ENCODE measurements at places on chromosomes 11 and 22.

DNA sequence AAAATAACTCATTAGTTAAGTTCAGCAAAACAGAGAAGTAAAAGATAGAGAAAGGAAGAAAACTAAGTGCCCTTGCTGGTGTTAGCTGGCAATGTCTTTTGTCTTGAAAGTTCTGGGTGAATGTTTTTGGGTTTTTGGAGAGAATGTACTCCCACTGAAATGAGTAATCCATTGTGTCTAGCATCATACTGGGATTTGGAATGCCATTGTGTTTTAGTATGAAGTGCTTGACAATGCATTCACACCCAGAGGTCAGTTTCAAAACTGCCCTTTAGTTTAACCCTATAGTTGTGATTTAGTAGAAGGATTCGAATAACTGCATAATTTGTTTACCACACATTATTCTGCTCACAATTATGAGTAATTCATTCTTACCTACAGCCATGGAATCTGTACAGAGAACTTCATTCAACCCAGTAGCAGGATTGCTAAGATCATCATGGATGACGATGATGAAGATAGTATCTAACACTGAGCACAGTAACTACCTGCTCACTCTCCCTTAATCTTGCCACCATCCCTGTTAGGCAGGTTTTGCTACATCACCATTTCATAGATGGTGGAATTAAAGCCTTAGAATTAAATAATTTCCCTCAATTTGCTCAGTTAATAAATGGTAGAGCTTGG, 33.9 kb downstream of the MAML2 start:
- no peak for DNase-seq

- peak; percentile 23 for DNase-seq
Observed at GRCh38 chr11:14645015-14645912, 1.7 kb downstream of the PDE3B start.

DNA sequence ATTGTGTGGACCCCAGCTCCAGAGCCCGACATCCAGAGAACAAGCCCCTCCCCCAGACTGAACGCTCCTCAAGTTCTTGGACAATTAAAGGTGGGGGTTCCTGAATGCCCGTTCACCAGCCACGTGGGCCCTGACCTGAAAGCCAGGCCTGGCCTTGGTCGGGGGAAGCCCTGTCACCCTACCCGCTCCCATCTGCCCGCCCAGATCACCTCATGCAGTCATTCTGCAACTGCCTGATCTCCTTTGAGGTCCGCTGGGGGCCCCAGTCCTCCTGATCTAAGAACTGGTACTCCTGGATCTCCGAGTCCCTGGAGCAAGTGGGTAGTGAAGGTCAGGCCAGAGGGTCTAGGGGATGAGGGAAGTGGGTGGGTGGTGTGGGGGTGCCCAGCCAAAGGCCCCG, 9.1 kb upstream of the NAALADL1 start:
- no peak for DNase-seq

- DNase-seq: no peak
Observed at GRCh38 chr11:126194121-126194543, 17.3 kb downstream of the RPUSD4 start.

- no peak for DNase-seq
Observed at GRCh38 chr11:73160005-73160760, 18.1 kb upstream of the FCHSD2 start.

- DNase-seq: no peak
Observed at GRCh38 chr22:26086359-26086758, 82.9 kb upstream of the SEZ6L start.

DNA sequence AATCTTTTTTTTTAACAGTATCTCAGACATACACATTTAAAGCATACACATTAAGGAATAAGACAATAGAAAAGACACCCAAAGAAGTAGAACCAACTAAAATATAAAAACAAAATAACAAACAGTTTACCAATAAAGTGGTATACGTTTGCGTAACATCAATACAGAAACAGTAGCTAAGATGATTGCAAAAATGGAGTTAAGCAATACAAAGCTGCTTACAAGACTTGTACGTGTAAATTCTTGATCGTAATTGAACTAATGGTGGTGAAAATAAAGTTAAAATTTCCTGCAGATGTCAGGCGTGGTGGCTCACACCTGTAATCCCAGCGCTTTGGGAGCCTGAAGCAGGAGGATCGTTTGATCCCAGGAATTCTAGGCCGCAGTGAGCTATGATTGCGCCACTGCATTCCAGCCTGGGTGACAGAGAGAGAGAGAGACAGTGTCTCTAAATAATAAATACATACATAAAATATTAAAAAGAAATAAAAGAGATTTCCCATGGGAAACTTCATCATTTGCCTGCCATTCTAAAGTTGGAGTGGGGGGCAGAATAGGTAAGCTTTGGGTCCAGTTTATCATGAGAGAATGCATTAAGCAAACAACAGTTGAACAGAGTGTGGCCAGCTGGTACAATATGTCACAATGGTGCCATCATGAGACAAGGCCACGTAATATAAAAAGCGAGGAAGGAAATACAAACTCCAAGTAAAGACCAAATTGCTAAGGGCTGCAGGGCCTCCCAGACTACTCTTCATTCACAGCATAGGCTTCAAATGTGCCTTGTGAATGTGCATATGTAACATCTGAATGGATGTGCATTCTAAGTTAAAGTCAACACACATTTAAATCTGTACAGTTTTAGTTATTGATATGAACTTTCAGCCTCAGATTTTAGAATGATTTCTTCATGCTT, 38.9 kb upstream of the EED start:
- no peak for DNase-seq

GRCh38 chr11:69890476-69890875, 71.3 kb upstream of the FGF3 start:
- DNase-seq: no peak

GRCh38 chr22:43094085-43094484, 4.9 kb upstream of the TTLL1 start:
- no peak for DNase-seq

DNA sequence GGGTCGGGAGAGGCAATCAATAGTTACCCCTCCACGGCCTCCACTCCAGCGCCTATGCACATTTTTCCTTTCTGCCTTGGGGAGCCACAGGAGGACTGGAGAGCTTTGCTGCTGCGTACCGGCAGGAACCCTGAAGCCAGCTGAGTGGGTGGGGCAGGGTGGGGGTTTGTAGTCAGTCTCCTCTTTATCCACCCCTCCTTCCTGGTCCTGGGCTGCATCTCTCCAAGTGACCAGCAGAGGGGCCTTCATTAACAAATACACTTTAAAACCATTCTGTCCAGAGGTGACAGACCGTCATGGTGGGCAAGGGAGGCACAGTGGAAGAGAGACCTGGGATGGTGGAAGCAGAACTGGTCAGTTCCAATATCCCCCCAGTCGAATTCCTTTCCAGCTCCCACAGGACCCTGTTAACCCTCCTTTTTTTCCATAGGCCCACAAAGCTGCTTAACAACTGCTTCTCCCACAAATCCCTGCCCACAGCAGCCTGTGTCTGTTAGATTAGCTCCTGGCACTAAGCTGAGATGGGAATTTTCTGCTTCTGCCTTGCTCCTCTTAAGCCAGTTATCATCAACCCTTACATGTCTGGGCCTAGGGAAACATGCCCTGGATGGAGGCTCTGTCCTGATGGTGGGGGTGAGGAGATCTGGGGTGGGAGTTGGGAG, 3.9 kb upstream of the ABCG4 start:
- DNase-seq: no peak

- DNase-seq: no peak
Observed at GRCh38 chr11:128735935-128736605, 42.2 kb downstream of the FLI1 start.

DNA sequence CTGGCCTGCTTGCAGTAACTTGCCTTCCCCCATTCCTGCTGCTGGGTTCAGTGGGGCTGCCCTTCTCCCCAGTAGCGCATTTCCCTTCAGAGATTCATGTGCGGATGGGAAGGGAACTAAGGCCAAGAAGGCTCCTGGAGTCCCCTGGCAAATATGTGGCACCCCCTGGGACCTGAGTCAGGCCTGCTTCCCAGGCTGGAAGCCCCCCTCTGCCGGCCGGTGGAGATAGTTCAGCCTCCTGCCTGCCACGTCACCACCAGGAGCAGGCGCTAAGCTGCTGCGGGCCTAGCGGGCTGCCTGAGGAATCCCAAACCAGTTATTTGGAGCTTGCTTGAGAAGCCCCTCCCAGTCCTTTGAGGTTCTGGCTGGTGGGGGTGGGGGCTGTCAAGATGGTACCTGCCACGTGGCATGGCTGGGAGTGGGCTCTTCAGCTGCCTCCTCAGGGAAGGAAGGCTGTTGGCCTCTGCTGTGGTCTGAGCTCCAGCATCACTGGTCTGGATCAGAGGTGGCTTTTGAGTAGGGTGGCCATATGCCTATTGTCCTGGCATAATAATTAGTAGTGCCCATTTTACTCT, 2.0 kb downstream of the SERPINH1 start:
- no peak for DNase-seq

DNA sequence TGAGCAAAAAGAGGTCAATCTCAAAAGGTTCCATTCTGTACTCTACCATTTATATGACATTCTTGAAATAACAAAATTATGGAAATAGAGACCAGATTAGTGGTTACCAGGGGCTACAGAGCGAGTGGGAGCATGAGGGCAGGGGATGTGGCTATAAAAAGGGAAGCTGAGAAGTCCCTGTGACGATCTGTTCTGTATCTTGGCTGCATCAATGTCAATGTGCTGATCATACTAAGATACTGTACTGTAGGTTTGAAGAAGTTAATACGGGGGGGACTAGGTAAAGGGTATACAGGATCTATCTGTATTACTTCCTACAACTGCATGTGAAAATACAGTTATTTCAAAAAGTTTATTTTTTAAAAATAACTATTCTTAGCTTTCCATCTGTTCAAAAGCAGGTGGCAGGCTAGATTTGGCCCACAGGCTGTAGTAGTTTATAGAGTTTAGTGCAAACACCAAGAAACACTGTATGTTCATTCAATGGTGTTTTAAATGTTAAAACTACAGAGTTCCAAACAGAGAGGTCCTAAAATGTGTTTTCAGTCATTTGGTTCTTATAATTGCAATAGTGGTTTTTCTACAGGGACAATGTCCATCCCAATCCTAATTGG, 78.2 kb downstream of the SMCO4 start:
- no peak for DNase-seq

DNA sequence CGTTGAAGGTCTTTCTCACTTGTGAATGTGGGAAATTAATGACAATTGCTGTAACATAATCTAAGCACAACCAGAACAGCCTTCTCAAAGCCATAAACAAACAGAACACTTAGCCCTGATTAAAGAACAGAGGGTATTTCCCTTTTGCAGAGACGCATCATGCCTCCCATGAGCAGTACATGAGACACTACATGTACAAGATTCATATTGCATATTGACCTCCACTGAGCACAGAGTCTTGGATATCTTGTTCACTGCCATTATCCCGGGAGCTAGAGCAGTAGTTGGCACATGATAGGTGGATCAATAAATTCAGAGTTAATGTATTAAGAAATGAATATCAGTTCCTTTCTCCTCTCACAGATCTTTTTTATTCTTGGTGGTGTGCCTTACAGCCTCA, 1194.3 kb upstream of the TENM4 start:
- DNase-seq: no peak

GRCh38 chr11:114317787-114318137, 21.6 kb downstream of the NNMT start:
- no peak for DNase-seq

GRCh38 chr11:55457641-55458040, 89.9 kb downstream of the OR4A15 start:
- DNase-seq: no peak

- no peak for DNase-seq
Observed at GRCh38 chr11:118081241-118081958, 4.5 kb downstream of the TMPRSS4 start.

GRCh38 chr22:37165940-37166674, 16.4 kb upstream of the IL2RB start:
- DNase-seq: no peak

- peak; percentile 22 for DNase-seq
Observed at GRCh38 chr22:30005213-30005857, 74.9 kb upstream of the HORMAD2 start.

DNA sequence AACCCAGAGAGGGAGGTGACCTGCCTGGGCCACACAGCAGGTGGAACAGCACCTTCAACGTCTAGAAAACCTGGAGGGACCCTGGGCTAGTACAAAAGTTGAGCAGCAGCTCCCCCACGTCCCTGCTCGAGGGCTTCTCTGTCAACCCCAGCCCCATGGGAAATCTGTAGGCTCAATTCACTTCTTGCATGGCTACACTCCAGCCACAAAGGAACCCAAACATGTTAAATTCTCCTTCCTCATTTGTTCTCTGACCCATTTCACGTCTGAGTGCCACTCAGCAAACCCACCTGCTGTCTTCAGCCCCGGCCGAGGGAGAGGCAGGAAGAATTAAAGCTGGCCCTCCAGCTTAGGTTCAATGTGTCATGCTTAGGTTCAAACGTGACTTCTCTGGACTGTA, 418.5 kb downstream of the MIAT start:
- DNase-seq: no peak

- no peak for DNase-seq
Observed at GRCh38 chr11:73396985-73397384, 20.8 kb downstream of the RELT start.

DNA sequence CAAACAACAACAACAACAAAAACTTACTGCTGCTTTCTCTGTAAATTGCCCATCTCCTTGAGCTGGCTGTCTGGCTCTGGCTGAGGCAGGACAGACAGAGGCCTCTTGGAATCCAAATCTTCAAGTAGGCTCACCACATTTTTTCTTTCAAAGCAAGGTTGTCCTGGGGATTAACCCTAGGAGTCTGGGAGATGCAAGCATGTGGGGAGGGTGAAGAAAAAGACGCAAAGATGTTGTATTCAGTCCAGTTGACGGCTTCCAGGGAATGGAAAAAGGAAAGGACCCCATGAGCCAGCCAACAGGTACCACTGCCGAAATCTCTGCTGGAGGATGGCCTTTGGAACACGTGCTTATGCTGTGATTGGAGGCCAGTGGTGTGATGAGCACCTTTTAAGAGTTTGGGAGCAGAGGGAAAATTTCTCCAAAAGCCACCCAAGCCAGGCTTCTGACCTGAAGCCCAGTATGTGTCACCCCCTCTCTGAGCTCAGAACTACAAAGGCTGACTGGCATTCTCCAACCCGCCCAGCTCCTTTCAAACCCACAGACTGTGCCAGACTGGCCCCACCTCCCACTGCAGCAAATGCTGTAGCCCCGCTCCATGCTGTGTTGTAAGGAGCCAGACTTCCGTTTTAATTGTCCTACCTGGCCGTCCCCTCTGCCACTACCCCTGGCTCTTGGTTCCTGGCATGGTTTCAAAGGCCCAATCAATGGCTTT, 10.8 kb downstream of the BLID start:
- no peak for DNase-seq

- DNase-seq: peak; percentile 2
Observed at GRCh38 chr11:31870609-31871309, 59.6 kb upstream of the PAX6 start.

DNA sequence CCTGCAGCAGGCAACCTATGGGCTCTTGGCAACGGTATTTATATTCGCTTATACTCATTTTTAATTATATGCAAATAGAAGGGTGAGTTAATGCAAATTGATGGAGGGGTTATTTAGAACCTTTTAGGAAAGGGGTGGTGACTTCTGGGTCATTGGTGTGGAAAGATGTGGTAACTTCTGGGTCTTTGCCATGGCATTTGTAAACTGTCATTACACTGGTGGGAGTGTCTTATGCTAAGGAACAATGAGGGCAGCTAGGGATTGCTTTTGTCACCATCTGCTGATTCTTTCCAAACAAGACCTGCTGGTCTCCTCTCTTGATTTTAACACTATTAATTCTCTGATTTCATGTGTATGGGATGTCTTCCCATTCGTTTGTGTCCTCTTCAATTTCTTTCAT, 11.7 kb upstream of the KAT5 start:
- DNase-seq: no peak

- DNase-seq: no peak
Observed at GRCh38 chr11:2934021-2934550, 4.9 kb upstream of the PHLDA2 start.

Data from activated CD4-positive, alpha-beta T cell treated with anti-CD3 and anti-CD28 coated beads for 4 hours (primary cell).